ENCODE measurements at places on chromosomes 13 and 19.
A peak's percentile ranks its signal among the peaks of the same experiment; 100 is the strongest.

DNA sequence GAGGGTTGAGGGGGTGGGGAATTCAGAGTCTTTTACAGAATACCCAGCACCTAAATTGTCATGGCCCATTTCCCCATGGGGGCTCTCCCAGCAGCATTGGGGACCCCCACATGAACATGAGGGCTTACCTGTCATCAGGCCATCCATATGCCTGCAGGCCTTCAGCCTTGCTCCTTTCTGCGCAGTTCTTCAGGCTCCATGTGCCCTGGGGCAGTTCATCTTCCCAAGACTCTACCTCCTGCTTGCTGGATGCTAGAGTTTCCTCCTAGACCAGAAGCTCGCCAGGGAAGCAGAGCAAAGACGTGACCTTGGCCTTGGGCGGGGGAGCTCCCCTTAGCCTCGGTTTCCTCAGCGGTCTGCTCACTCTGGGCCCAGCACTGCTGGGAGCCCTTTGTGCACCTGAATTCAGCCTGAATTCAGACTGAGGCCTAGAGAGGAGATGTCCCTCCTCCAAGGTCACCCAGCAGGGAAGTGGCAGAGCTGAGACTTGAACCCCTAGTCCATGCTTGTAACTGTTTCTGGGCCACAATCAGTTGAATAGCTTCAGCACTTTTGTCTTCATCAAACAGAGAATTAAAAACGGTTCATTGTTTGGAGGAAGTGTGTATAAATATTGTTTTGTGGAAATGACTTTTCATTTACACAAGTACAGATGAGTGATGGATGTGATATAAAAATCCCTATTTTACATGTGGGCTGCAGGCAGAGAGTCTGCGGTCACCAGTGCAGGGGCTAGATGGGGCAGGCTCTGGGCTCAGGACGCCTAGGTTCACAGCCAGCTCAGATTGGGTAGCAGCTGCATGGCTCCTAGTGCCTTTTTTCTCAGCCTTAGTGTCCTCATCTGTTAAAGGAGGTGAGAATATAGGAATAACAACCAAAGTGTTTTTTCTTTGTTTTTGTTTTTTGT is 9.5 kb downstream of the PPP5C start:
- no peak for DNase-seq

DNA sequence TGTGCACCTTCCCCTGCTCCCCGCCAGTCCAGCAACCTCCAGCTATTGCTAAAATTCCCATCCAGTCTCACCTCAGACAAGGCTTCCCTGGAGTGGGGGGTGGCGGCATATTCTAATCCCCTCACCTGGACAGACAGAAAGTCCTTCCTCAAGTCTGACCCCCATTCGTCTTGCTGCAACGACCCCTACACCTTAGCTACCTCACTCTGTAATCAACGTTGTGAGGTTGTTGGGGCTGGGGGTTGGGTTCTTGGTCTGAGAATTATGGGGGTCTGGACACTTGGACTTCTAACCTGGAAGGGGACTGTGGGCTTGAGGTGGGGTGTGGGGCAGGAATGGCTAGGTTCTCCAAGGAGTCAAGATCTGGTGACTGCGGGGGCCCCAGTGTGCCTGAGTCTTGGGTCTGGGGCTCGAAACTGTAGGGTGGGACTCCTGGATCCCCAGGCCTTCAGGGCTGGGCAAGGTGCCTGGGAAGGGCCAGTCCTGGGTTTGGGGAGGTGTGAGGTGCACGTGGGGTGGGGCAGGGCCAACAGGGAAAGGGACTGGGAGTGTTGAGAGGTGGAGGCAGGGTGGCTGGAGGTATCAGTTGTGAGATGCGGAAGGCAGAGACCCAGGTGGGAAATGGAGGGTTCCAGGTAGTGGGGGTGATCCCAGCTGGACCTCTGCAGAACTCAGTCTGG is 1.3 kb downstream of the FOXA3 start:
- no peak for DNase-seq

GRCh38 chr19:40717325-40717879 is 490 bp downstream of the ITPKC start:
- DNase-seq: peak; percentile 32

GRCh38 chr19:7242601-7243258 is 51.5 kb downstream of the INSR start:
- DNase-seq: peak; percentile 90

GRCh38 chr13:32645854-32646253 is 59.6 kb downstream of the PDS5B start:
- DNase-seq: peak; percentile 27

GRCh38 chr19:56105090-56105701 is 15.9 kb downstream of the ZNF787 start:
- DNase-seq: peak; percentile 47

DNA sequence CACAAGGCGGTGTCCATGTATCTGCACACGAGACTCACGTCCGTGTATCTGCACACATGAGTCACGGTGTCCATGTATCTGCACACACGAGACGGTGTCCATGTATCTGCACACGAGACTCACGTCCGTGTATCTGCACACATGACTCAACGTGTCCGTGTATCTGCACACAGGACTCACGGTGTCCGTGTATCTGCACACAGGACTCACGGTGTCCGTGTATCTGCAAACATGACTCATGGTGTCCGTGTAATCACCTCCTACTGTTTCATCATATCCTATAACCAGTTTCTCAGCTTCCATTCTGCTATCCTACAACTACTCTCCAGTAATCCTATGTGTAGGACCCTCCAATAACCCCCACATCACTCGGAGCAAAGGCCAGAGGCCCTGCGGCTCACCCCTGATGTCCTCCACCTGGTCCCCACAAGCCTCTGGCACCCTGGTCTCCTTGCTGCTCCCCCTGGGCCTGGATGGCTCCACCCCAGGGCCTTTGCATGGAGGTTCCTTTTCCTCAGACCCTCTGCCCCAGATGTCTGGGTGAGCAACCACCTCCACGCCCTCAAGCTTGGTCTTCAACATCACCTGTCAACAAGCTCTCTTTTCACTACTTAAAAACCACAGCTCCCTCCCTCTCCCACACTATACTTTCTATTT is 2.5 kb upstream of the TMEM255B start:
- DNase-seq: no peak

GRCh38 chr19:29504454-29504853 is 21.3 kb upstream of the VSTM2B start:
- no peak for DNase-seq

DNA sequence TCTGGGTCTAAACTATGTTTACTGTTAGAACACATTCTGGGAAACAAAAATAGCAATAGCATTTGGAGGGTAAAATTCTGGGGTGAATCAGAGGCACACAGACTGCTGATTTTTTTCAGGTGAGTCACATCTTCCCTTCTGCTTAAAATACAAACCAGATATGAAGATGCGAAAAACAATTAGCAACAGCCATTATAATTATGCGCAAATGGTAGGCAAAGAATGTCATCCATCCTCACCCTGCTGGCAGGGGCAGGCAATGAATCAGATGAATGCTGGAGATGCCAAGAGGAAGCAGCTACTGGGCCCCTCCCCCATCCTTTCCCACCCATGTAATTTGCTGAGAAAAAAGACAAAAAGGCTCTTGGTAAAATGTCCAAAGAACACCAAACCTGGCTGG is 282.9 kb downstream of the KLF5 start:
- DNase-seq: no peak

DNA sequence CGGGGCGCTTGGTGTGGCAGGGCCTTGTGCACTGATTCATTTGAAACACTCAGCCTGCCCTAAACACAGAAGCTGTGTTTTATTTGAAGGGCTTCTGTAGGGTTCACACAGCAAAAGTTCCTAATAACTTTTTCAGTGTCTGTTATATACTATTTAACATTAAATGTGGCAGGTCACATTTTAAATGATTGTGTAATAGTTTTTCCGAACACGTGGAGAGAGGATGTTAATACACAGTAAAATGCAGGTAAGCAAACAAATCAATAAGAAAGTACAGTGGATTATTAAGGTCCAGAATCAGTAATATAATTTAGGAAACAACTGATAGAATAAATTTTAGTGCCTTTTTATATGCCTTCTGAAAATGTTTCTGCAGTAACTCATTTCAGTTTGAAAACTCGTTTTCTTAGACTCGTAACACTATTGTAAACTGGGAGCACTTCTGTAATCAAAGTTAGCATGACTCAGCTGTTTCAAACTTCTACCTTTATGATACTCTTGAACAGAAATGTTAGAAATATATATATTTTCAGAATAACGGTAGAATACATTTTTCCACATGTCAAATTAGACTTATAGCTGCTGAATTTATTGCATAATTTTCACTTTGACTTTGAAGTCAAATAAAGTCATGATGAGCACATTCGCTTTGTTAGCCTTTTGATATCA is 70.1 kb downstream of the GGACT start:
- no peak for DNase-seq

GRCh38 chr19:46107371-46107770 is 17.1 kb downstream of the IGFL3 start:
- DNase-seq: no peak

DNA sequence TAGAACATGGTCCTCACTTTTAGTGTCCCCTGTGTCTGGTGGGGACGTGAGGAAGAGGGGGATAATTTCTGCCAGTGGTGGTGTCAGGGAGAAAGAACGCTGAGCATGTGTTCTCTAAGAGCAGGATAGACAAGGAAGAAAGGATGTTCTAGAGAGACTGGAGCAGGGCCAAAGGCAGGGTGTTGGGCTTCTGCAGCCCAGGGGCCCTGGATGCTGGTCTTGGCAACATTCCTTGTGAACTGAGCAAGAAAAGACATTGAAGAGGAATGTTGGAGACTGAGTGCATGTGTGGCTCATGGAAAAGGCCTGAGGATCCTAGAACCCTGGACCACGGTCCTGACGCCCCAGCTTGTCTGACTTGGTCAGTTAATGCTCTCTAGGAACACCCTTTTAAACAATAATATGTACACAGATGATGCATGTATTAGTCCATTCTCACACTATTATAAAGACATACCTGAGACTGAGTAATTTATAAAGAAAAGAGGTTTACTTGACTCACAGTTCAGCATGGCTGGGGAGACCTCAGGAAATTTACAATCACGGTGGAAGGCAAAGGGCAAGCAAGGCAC is 33.6 kb upstream of the SLC10A2 start:
- no peak for DNase-seq

- DNase-seq: no peak
Observed at GRCh38 chr13:35994131-35994966, 136.8 kb downstream of the DCLK1 start.

DNA sequence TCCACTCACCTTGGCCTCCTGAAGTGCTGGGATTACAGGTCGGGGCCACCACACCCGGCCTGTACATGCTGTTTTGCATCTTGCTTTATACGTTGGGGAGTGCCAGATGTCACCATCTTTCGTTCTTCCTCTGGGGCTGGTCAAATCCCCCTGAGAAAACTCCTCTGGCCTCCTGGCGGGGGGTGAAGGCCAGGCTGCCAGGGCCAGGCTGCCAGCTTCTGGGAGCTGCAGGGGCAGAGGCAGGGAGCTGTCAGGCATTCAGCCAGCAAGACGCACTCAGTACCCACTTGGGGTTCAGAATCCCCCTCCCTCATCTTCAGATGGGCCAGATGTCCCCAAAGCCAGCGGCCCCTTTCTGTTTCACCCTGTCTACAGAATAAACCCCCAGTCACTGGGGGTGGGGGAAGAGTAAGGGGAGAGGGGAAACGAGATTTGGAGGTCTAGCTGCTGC is 16.1 kb downstream of the ZSWIM9 start:
- peak; percentile 92 for DNase-seq

DNA sequence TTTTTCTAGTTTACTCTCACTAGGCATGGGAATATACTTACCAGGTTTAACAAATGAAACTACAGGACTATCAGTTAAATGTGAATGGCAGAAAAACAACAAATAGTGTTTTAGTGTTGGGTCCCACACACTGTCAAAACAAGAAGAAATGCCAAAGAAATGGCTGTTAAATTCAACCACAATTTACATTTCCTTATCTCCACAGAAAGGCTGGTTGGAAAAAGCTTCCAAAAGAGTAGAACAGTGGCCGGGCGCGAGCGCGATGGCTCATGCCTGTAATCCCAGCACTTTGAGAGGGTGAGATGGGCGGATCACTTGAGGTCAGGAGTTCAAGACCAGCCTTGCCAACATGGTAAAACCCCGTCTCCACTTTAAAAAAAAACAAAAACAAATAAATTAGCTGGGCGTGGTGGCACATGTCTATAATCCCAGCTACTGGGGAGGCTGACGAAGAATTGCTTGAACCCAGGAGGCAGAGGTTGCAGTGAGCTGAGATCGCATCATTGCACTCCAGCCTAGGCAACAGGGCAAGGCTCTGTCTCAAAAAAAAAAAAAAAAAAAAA is 66.5 kb downstream of the SERP2 start:
- no peak for DNase-seq

- DNase-seq: no peak
Observed at GRCh38 chr13:94286581-94286980, 192.9 kb downstream of the DCT start.

- peak; percentile 45 for DNase-seq
Observed at GRCh38 chr19:49489601-49490167, 2.3 kb downstream of the RPL13A start.

DNA sequence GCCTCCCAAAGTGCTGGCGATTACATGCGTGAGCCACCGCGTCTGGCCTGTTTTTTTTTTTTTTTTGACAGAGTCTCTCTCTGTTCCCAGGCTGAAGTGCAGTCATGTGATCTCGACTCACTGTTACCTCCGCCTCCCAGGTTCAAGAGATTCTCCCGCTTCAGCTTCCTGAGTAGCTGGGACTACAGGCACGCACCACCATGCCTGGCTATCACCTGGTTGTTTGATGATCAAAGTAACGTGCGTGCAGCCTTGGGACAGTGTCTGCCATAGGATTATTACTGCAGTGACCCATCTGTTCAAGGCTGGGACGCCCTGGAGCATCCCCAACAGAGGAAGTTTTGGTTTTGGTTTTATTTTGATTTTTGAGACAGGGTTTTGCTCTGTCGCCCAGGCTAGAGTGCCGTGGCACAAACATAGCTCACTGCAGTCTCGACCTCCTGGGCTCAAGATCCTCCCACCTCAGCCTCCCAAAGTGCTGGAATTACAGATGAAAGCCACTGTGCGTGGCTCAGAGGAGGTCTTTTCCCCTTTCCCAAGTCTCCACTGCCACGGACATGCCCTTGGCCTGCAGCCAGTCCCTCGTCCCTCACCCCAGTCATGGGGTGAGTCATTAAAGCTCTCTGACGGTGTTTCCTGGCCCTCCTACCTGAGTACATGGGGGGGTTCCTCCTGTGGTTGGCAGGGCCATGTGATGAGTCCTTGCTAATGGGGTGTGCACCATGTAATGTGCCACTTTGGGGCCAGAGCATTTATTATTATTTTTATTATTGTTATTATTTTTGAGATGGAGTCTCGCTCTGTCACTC is 65.6 kb downstream of the IER2 start:
- DNase-seq: no peak

DNA sequence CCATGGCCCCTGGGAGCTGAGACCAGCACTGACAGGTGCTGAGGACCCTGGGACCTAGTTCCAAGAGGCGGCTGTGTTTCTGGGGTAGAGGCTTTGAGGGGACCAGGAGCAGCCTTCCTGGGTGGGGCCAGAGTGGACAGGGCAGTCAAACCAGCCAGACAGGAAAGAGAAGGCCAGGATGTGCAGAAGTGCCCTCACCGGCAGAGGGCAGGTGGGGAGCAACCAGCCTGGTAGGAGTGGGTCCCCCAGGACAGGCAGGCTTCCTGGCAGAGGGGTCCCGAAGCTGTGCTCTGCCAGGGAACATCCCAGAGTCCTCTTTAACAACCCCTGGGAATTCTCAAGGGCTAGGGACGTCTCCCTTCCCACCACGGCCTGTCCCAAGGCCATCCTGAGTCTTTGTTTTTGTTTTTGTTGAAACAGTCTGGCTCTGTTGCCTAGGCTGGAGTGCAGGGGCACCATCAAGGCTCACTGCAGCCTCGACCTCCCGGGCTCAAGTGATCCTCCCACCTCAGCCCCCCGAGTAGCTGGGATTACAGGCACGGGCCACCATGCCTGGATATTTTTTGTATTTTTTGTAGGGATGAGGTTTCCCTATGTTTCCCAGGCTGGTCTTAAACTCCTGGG is 3.0 kb upstream of the HIPK4 start:
- no peak for DNase-seq

GRCh38 chr19:5096536-5096935 is 127.6 kb downstream of the KDM4B start:
- no peak for DNase-seq
